Right atrium auricular region (tissue), 2 donors: ENCODE measurements at places on chromosomes 3 and 15. TPM values are rescaled to one million over a fixed set of nuclear protein-coding genes. Genes with fewer than 3 reads are reported as not detected.

C3orf49 gene
- not detected for total RNA-seq

DNA sequence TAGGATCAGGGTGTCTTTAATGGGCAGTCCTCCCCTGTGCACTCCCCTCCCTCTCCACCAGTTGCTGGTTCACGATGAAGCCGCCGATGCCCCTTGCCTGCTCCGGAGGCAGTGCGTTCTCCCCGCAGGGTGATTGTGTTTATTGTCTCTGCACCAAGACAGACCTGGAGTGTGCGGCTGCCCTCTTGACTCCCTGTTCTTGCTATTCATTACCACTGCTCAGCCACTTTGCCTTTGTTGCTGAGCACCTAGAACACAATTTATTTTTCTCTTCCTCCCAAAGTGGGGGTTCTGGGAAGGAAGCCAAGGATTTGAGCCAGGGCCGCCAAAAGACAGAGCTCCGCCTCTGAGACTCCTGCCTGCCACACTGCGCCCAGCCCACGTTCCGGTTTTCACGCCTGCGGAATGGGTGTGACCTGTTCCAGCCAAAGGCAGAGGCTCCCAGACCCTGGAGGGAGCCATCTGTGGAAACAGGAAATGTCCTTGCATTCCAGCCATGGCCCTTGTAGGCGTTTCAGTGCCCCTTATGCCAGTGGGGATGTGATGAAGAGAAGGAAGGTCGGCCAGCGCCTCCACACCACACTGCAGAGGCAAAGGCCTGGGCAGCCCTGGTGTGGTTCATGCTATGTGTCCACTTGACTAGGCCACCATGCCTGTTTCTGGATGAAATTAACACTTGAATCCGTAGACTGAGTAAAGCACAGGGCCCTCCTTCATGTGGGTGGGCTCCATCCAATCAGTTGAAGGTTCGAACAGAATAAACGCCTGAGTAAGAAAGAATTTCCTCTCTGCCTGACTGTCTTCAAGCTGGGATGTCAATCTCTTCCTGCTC lies 85.8 kb downstream of the HMG20A start:
- peak; percentile 87 for DNase-seq

DNA sequence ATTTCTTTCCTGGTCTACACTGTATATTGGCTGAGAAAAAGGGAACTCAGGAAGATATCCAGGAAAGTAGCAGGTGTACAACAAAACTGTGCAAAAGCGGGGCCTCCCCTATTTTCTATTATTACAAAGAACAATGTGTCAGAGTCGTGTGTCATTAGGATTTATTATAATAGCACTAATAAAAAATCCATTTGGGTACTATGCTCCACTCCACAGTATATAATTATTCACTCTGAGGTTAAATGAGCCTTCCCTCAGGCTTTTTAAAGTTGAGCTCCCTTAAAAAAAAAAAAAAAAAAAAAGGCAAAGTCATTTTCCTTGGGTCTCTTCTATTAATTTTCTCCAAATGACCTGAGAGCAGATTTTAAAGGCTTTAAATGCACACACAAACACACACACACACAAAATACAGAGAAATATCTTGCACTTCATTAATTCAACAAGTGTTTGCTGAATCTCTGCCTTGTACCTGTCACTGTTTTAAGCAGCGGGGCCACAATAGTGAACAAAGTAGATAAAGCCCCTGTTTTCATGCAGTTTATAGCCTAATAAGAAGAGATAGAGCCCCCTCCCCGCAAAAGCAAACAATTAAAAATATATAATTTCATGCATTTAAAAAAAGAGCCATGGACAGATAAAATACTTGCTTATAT lies 1.3 kb upstream of the DPP8 start:
- DNase-seq, result no peak

DNA sequence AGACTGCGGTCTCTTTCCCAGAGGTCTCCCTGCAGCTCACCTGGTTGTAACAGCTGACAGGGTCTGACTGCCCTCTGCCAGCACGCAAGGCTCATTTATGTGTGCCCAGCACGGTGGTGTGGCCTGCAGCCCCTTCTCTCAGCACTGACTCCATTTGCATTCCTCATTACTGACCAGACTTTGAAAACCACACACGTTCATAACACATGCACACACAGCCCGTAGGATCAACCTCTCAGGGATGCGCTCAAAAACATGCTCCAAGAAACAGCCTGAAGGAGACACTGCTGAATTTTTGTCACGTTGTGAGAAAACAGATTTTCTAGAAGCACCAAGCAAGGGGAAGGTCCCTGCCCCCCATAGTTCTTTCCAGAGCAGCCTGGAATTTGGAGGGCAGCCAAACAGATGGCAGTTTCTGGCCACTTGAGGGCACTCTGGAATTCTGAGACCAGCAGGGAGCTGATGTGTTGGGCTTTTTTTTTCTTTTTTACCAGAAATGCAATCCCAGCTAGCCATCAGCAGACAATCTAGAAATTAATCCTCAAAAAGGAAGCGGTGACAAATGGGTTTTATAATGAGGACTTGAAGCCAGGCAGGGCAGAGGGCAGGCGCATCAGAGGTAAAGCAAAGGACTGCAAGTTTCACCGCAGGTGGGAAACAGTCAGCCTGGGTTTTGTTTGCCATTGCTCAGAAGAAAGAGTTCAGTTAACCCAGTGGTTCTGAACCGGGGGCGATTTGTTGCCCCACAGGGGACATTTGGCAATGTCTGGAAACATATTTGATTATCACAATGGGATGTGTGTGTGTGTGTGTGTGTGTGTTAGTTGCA lies 170.5 kb upstream of the PROK2 start:
- peak; percentile 77 for DNase-seq

DNA sequence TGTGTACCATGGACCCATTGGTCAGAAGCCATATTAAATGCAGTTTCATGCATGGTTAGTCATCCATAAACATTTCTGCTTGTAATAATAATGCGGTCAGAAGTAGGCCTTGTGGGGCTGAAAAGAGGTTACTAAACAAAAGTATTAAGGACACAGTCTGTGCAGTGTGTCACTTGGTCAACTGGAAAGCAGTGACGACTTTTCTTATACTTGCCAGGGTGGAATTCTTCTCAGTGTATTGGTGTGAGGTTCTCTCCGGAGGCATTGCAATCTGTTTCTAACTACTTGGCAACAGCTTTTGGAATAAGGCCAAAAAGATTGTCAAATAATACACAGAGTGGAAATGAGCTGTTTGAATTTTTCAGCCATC lies 46.8 kb downstream of the CHL1 start:
- no peak for DNase-seq

DNA sequence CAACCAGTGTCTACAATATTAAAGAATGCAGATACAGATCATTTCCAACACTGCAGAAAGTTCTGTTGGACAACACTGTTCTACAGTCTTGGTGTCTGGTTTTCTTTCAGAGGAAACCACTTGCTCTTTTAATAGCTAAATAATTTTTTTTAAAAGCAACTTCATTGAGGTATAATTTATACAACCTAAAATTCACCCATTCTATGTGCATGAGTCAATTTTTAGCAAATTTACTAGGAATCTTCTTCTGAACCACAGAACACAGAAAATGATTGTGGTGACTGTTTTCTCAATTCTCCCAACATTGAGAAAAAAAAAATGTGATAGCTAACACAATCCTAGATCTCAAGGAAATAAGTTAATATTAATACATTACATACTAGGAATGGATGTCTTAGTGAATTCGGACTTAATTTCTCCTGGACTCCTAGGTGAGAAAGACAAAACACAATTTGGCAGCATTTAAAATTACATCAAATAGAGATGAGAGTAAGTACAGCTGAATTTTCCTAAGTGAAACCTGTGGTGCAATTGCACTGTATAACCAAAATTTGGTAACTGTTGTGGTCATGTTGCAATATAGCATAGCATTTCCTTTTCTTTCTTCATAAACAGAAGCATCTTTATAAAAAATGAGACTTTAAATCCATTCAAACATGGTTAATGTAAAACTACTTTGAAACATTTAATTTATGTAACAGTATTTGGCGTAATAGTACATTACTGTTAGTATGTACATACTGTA lies 15.3 kb upstream of the PLCL2 start:
- DNase-seq, result no peak

DNA sequence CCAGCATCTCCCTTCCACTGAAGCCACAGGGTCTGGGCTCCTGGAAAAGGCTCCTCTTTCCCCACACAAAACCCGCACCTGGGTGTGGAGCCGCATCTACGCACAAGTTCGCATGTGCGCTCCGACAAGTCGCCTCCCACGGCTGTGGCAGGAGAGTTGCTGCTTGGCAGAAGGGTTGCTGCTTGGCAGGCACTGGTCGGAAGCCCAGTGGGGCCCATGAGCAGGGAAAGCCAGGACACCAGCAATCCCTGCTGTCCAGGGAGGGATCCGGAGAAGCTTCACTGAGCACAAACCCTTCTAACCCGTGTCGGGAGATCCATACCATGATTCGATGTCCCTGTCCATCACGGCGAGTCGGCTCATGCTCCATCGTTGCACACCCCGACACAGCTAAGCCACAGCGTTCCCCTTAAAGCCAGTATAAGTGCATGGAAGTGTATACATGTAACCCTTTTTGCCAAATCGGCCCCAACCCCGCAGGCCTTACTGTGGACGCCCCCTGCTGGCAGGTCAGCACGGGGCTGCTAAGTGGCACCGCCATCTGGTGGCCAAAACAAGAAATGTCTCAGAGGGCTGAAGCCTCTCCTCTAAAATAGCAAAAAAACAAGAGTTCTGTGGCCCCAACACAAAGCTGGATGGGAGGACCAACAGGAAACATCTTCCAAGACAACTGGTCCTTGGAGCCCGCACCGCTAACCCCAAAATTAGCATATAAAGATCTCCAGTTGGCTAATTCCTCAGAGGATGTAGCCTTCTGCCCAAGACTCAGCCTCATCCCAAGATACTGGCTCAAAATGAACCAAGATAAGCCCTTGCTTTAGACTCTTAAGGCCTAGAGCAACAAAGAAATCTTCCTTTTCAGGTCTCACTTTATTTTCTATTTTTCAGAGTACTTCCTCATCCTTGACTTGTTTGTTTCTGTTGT lies 8.3 kb downstream of the ANKRD63 start:
- peak; percentile 83 for DNase-seq

RPP14 gene
- total RNA-seq, result 10.9 TPM

MUC20 gene
- 5.0 TPM for total RNA-seq

DNA sequence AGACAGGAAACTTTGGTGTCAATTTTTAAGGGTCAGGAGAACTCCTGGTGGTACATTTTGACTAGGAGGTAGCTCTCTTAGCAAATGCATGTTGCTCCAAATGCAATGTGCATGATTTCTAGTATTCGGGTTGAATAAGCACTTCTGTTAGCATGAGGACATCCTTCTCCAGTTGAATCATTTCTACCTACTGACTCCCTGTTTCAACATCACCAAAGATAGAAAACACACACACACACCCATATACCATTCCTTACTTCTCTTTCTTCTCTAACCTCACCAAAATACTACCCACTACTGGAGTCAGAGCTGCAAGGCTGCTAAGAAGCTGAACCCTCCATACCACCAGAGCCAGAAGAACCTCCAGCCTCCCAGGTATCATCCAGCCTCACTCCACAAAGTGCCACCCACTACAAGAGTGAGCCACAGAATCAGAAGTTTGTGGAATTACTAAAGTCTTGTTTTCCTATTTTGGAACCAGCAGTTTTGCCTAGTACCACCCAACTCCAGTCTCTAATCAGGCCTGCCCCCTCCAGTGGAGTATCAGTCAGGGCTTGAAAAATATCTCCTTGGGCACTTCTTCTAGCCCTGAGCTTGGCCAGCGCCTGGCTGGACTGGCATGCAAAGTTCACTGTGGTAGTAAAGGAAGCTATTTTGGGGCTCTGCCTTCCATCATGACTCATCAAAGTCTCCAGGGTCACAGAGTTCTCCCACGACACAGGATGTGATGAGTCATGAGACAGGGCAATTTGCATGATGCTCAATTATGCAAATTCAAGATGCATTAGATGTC lies 110.3 kb downstream of the CYP19A1 start:
- peak; percentile 61 for DNase-seq

IQCF5 gene
- total RNA-seq, result not detected

WNT7A gene
- not detected for total RNA-seq

- no peak for DNase-seq
Measured at GRCh38 chr3:122100591-122101463, 45.7 kb downstream of the CD86 start.

DNA sequence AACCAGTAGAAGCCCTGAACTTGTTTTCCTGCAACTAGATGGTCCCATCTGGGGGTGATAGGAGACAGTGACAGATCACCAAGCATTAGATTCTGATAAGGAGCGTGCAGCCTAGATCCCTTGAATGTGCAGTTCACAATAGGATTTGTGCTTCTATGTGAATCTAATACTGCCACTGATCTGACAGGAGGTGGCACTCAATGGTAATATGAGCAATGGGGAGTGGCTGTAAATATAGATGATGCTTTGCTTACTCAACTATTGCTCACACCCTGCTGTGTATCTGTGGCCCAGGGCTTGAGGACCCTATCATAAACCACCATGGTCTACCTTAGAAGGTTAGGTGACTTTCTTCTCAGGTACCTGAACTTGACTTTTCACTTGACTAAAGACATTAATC lies 417.1 kb upstream of the ARHGEF26 start:
- DNase-seq, result no peak

- no peak for DNase-seq
Measured at GRCh38 chr3:134649106-134649705, 1.6 kb downstream of the KY start.

DNA sequence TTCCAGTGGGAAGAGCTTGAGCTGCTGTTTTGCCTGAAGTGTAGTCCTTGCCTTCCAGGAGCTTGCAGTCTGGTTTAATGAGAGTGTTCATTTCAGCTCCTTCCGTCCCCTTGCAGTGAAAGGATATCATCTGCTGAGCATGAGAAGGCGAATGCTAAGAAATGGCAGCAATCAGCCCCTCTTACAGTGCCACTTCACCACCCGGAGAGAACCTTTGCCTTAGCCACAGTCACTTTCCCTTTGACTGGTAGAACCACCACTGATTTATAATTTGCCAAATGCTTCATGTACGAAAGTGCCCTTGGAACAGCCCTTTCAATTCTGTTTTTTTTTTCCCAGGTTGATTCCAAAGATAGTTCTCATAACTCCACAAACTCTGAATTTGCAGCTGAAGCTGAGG lies 11.5 kb downstream of the TATDN2 start:
- no peak for DNase-seq

DNA sequence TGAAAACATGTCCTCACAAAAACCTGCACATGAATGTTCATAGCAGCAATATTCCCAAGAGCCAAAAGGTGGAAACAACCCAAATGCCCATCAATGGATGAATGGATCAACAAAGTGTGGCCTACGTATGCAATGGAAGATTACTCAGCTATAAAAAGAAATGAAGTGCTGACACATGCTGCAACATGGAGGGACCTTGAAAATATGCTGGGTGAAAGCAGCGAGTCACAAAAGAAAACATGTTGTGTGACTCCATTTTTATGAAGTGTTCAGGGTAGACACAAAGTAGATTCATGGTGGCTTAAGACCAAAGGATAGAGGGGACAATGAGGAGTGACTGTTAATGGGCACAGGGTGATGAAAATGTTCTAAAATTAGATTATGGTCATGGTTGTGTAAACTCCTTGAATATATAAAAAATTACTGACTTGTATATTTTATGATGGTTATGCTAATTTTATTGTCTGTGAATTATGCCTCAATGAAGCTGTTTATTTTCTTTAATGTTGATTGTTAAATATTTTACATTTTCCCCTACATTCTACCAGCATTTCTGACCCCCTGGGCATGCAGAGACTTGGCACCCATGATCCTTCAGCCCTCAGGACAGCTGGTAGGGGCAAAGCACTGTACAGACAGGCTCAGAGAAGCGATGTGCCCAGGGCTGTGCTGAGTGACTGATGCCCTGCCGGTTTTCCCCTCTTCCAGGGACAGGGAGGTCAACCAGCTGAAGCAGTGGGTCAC lies 37.8 kb downstream of the CFAP100 start:
- peak; percentile 4 for DNase-seq

BHLHE40 gene
- total RNA-seq, result 32.3 TPM

VIPR1 gene
- 6.2 TPM for total RNA-seq
